ENCODE measurements at places on chromosomes 11 and 22.

- no peak for DNase-seq
Measured at GRCh38 chr11:69167130-69167915, 11.6 kb downstream of the SMIM38 start.

DNA sequence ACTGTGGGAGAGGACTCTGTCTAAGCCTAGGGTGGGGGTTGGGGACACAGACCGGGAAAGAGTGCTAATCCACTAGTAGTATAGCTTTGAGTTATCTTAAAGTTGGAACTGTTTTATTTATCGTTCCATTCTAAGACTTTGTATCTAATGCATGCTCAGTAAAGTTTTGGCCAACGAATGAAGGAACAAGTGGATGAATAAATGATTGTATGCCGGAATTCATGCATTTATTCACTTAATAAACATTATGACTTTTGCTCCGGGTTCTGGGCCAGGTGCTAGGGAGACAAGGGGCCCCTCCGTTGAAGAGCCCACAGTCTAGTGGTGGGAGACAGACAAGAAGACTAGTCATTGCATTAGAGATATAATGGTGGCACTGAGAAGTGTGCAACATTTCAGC, 645 bp downstream of the RNF121 start:
- DNase-seq, result no peak

GRCh38 chr11:46290598-46291309, 13.3 kb downstream of the CREB3L1 start:
- DNase-seq, result no peak

- DNase-seq, result no peak
Measured at GRCh38 chr11:66924272-66924671, 33.9 kb downstream of the PC start.

All from activated naive CD4-positive, alpha-beta T cell treated with anti-CD3 and anti-CD28 coated beads, Interleukin-2, amount 50 U/mL, for 16 hours (primary cell).